ENCODE measurements at places on chromosomes 2 and 18.

DNA sequence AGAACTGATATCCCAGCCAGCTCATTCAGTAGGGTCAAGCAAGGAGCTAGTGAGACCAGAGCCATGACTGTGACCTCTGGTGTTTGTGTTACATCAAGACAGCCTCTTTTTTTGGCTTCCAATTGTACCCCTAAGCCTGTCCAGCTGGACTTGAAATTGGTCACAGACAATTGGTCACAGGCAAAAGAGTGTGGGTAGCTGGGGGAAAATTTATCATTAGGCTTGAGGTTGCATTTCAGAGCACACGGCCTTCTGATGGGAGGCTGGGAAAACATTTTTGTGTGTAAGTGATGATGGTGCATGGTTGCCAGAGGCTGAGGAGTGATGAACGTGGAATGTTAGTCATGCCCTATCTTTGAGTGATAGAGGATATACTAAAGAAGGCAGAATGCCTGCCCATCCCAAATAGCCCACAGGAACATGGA, 285.1 kb upstream of the SLC14A2 start:
- DNase-seq = no peak

DNA sequence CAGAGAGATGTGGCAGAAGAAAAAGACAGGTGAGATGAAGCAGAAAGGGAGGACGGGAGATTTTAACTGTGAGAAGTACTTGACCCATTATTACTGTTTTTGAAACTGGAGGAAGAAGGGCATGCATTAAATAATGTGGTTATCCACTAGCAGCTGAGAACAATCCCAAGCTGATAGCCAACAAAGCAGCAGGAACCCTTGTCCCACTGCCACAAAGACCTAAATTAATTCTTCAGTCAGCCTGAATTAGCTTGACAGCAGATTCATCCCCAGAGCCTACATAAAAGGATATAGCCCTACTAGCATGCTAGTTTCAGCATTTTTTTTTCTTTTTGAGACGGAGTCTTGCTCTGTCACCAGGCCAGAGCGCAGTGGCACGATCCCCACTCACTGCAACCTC, 19.5 kb upstream of the REG3A start:
- no peak for DNase-seq

DNA sequence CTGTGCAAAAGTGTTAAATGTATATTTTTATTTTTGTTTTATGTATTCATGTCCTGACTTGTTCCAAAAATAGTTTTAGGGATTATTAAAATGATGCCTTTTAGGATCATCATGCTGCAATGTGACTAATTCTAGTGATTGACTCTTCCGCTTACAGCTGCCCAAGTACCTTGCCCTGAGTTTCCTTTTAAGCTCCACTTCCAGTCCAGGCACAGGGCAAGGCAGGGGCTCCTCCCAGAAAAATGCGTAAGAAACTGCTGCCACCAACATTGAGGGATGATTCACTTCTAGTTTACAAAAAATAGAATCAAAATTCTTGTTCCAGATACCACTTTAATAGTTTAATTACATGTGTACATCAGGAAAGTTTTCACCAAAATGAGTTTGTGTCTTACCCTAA, 116.4 kb downstream of the IRS1 start:
- no peak for DNase-seq

GRCh38 chr2:198144660-198145059, 340.3 kb downstream of the PLCL1 start:
- no peak for DNase-seq

DNA sequence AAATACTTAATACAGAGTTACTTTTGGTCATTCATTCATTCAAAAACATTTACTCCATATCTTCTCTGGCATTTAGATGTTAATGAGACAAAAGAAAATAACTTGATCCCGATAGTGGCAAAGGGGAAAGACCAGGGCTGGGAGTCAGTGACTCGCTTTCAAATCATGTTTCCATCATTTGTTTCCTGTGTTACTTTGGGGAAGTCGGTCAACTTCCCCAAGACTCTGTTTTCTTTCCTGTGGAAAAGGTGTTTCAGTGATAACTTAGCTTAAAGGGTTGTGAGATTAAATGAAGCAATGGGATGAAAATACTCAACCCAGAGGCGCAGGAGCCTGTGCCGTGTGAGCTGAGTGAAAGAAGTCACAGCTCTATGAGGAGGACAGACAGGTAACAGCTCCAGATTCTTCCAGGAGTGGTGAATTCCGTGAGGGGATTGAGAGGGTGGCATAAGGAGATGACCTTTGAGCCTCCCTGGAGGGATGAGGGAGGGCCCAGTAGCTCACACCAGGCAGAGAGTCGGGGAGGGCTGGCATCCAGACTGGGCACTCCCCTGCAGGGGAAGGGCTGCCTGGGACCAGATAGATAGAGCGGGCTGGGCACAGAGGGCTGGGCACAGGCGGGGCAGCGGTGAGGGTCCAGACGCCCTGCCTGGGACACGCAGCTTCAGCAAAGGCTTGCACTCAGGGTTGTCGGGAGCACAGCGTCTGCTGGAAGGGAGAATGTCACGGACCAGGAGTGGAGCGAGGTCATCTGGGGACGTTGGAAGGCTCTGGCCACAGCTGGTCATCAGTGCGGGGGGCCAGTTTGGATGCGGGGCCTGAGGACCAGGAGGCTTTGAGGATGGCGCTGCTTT, 70.1 kb downstream of the TSHZ1 start:
- no peak for DNase-seq

- no peak for DNase-seq
Observed at GRCh38 chr2:158975271-158975921, 7.0 kb downstream of the TANC1 start.

- no peak for DNase-seq
Observed at GRCh38 chr2:2237563-2237962, 93.5 kb downstream of the MYT1L start.

DNA sequence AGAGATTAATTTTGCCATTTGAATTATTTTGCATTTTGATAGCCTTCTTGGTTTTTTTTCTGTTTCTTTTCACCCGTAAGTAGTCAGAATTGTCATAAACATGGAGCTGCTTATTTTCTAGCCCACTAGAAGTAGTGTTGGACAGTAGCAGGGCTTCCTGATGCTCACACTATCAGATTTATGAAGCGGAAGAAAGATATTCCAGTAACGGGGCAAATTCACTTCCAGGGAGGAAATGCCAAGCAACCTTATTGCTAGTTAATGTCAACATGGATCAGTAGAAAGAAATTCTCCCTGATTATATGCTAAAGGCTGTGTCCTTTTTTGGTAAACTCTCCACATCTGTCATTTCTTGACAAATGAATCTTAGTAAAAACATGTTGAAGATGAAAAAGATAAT, 19.2 kb upstream of the ADAM23 start:
- no peak for DNase-seq

DNA sequence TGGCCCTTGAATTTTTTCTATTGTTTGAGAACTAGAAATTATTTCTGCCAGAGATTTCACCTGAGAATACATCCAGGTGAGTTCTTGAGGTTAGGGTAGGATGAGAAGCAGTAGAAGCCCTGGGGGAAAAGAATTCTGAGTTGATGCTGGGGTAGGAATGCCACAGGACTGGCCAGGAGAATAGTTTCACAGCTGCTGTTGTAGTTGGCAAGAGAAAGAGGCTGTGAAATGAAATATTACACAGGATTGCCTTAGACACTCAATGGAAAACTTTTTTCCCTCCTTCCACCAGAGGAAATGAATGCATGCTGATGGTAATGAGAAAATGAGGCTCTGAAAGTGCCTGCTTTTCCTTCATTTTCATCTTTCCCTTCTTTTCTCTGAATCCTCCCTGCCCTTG, 54.6 kb downstream of the PRKCE start:
- no peak for DNase-seq

GRCh38 chr2:18741895-18742732, 152.7 kb upstream of the NT5C1B start:
- no peak for DNase-seq

GRCh38 chr2:66443979-66444861, 9.3 kb downstream of the MEIS1 start:
- DNase-seq = peak; percentile 53

- DNase-seq = no peak
Observed at GRCh38 chr2:161113693-161114575, 46.3 kb upstream of the TANK start.

DNA sequence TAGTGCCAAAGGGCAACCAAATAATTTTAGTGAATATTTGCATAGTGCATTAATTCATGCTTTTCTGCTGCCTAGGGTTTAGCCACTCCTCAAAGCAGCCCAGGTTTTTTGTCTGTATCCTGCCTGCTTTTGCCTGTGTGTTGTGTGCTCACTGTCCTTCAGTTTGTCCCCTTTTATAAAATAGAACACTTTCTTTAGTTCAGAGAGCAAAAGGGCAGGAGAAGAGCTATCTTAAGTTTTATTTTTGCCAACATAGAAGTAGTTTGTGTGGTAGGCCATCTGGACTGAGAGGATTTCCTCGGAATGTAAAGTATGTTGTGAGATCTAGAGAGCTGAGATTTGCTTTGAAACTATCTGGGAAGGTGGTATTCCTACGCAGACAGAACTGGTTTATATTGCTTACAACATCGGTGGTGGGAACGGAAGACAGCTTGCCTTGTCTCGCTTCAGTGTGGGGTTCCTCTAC, 64.9 kb downstream of the EML4 start:
- DNase-seq = no peak

GRCh38 chr2:85712849-85713612, 18.9 kb downstream of the GNLY start:
- DNase-seq = no peak

- DNase-seq = no peak
Observed at GRCh38 chr2:26885651-26886329, 37.9 kb downstream of the DPYSL5 start.

DNA sequence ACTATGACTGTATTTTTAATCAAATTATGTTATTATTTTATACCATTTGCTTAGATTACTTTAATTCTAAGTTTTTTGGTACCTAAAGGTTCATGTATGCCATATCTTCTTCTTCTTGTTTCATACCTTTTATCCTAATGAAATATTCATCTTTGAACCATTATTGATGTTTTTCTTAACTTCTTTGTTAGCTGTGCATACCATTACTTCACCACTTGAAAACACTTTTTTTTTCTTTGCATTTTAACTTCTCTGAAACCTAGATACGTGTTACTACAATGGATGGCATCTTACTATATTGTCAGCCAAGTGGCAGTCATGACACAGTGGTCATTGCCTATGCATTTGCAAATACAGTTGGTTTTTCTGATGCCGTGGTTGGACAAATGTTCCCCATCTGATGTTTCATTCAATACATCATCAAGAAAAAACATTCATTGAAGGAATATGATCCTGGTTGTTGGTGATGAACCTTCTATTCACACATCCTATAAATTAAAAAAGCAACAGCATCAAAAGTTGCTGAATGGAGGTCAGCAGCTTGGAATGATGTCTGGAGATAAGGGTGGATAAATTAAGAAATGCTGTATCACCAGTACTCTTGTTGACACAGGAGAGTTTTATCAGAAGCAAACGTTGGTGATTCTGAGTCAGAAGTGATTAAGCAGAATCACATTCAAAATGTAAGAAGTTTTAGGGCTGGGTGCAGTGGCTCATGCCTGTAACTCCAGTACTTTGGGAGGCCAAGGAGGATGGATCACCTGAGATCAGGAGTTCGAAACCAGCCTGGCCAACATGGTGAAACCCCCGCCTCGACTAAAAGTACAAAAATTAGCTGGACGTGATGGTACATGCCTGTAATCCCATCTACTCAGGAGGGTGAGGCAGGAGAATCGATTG, 7.4 kb downstream of the IL36A start:
- DNase-seq = no peak

DNA sequence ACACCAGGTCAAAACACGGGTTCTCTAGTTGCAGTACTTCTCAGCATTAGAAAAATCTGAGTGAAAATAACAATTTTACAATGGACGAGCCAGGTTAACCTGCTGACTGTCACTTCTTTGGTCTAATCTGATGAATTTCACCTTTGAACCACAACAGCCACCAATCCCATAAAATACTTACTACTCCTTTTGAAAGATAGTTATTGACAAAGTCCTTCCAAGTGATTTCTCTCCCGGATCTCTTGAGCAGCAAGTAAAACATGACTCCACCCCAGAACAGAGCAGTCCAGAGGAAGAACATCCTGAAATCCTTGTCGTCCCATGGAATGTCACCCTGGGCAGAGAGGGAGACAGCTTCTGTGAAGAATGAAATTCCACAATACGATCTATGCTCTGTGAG, 10.2 kb downstream of the AFG3L2 start:
- DNase-seq = no peak

DNA sequence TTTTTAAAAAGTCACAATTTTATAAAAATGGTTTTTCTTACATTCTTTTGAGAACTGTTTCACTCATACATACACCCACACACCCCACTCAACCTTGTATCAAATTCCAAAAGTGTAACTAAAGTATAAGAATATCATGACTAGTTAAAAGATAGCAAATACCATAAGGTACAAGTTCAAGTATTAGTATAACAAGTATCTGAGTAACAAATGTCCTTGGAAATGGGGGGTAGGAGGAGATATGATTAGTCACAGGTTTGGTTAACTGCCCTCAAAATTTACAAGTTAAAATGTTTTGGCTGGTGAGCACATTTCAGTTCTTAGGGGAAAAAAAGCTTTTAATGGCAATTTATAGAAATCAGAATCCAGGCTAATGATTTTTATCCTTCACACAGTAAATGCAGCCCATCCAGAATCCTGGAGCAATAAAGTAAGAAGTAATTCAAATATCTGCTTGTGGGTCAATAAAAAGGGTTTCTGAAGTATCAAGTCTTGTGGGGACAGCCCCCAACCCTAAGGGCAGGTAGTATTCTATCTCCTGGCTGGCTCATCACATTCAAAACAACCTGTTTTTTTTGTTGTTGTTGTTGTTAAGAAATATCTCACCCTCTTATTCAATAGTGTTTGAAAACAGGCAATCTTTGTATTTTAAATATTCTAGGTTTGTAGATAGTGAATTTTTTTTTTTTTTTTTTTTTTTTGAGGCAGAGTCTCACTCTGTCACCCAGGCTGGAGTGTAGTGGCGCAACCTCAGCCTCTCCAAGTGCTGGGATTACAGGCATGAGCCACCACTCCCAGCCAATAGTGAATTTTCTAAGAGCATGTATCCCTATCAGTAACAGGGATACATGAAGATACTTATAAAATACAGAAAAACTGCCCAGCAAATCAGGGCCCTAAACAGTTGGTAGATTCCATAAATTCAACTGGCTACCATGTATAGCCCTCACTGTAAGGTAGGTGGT, 14.5 kb downstream of the IAH1 start:
- no peak for DNase-seq

- DNase-seq = no peak
Observed at GRCh38 chr18:69484699-69485396, 84.2 kb downstream of the DOK6 start.

GRCh38 chr18:57107140-57107832, 39.6 kb upstream of the BOD1L2 start:
- no peak for DNase-seq

GRCh38 chr18:25896178-25896780, 194.1 kb downstream of the SS18 start:
- no peak for DNase-seq

DNA sequence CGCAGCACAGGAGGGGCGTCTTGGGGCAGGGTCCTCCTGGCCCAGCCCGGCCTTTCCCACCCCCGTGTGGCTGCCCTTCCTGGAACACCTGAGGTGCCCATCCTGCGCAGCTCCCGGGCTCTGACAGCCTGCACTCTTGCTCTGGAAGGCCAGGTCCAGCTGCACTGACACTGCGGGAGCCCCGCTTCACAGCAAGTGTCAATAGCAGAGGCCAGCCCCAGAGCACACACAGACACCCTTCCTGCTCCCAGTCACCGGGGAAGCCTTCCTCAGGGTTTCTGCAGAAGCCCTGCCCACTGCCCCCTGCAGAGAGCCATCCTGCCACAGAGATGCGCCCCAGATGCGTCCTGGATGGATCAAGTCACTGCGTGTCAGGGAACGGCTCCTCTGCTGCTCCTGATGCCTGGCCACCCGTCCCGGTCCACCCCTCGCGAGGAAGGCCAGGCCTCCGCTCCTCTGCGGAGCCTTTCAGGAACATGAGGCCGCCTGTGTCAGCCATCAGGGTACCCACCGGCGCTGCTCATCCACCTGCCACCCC, 519.2 kb upstream of the MYT1L start:
- DNase-seq = no peak

Measured in ovary (tissue), 10 donors.